ENCODE measurements at places on chromosomes 7 and 10. TPM values are rescaled to one million over a fixed set of nuclear protein-coding genes. Genes with fewer than 3 reads are reported as not detected.
A peak's percentile ranks its signal among the peaks of the same experiment; 100 is the strongest.

Gene PNLIPRP2
- not detected for total RNA-seq

DNA sequence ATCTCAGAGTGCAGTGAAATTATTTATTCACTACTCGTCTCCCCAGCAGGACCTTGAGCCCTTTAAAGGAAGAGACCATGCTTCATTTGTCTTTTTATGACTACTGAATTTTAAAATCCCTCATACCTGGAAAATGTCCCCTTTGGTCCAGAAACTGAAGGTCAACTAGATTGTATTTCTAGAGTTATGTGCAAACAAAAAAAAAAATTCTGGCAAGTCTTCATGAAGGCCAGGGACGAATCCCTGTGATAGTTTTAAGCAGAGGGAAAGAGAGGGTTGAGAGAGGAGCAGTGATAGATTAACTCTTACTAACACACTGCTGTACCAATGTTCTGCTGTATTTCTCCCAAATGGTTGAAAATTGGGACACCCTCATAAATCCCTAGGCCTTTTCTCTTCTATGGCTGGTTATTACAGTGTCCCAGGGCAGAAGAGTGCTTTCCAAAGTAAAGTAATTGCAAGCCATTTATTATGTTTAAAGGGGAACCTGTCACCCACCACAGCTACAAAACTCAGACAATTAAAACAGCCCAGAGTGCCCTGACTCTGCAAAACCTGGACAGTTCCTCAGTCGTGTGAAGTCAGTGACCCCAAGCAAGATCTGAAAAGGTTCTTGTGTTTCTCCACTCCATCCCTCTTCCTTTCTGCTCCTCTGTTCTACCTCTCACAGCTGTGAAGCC is 182.8 kb upstream of the AOAH start:
- DNase-seq: no peak

DNA sequence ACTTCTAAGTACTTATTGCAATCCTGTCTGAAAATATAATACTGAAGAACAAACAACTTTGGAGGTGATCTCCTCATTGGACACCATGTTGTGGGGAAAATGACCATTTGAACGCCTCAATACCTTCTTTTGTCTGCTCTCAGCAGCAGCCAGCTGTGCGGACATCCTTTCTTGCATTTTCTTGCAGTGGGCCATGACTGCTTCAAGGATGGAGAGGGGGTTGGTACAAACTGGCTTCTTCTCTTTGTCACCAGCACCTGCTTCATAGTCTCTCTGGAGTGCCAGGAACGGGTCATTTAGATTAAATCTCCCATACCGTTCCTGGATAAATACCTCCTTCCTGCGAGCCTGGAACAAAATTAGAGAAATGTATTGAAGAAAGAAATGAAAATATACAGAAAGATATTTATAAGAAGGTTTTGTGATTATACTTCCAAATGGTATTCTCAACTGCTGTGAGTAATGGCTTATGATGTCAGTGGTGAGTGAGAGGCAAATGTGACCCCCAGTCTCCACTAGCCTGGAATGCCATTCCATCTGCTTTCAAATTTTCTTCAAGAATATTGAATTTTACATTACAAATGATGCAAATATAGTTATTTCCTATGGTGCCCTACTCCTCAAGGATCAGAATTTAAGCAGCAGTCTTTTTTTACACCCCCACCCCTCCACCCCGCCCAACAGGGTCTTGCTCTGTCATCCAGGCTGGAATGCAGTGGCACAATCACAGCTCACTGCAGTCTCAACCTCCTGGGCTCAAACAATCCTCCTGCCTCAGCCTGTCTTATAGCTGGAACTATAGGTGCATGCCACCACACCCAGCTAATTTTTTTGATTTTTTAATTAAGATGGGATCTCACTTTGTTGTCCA is 62.4 kb downstream of the CTTNBP2 start:
- no peak for DNase-seq

DNA sequence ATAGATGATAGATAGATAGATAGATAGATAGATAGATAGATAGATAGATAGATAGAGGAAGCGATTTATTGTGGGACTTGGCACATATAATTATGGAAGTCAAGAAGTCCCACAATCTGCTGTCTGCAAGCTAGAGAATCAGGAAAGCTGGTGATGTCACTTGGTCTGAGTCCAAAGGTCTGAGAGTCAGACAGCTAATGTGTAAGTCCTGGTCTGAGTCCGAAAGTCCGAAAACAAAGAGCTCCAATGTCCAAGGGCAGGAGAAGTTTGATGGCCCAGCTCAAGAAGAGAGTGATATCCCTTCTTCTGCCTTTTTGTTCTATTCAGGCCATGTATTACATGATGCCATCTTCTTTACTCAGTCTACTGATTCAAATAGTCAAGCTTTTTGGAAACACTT is 53.8 kb upstream of the TCF7L2 start:
- DNase-seq: no peak

Gene HKDC1
- total RNA-seq: 0.09 TPM

- peak; percentile 55 for DNase-seq
Observed at GRCh38 chr10:78194539-78195402, 161.1 kb downstream of the RPS24 start.

- no peak for DNase-seq
Observed at GRCh38 chr10:123425680-123426079, 240.5 kb upstream of the GPR26 start.

DNA sequence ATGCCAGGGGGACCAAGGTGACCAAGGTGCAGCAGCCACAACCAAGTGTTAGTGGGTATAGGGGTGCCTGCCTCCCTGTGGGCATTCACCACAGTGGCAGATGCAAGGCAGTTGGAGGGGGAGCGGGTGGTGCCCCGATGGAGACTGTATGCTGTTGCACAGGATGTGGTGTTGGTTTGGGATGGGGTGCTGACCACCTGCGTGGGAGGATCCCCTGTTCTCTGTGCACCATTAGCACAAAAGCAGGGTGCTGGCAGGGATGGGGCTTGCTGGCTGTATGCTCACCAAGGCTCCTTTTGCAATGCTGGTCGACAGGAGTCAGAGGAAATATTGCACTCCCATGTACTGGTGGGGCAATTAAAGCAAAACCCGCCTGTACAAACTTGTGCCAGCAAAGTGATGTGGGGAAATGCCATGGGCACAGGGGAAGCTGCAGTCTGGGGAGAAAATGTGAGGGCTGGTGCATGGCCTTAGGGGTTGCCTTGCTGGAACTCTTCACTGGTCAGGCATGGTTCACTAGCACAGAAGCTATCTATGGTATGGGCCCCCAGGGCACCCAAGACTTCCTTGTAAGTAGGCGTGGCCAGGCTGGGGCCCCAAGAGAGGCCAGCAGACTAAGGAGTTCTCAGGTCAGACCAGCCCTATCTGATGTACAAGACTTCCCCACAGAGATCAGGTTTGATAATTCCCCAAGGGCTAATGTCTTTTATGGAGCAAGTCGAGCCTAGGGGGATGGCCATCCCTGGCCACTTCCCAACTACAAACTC is 51.9 kb upstream of the GNAT3 start:
- peak; percentile 69 for DNase-seq

Gene GPC2
- total RNA-seq: 1.2 TPM

- DNase-seq: no peak
Observed at GRCh38 chr10:83691791-83692596, 447.3 kb upstream of the GHITM start.

DNA sequence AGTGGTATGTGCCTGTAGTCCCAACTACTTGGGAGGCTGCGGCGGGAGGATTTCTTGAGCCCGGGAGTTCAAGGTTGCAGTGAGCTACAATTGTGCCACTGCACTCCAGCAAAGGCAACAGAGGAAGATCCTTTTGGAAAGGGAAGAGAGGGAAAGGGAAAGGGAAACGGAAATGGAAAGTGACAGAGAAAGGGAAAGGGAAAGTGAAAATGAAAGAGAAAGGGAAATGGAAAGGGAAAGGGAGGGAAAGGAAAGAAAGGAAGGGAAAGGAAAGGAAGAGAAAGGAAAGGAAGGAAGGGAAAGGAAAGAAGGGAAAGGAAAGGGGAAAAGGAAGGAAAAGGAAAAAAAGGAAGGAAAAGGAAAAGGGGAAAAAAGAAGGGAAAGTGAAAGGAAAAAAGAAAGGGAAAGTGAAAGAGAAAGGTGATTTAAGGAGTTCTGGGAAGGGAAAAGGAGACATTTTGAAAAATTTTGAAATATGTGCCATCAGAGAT is 2.3 kb upstream of the ZC3HAV1 start:
- DNase-seq: no peak

DNA sequence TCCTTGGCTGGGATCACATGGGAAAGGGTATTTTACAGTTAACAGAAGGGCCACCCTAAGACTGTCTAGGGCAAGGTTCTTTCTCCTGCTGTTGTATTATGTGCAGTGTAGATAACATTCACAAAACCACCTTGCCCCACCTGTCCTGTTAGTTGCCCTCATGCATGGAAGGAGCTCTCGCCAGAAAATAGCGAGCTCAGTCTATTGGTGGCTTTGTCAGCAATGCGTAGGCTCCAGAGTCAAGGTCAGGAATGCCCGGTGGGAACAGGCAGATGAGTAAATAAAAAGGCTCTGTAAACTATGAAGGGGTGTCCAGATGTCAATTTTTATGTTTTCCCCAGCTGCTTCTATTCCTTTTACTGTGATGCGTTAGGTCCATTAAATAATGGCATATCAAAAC is 107.1 kb upstream of the WDR11 start:
- no peak for DNase-seq

Gene STEAP1B
- 2.5 TPM for total RNA-seq

GRCh38 chr10:114917927-114918672 is 19.9 kb upstream of the TRUB1 start:
- no peak for DNase-seq

- no peak for DNase-seq
Observed at GRCh38 chr10:50312464-50313437, 61.4 kb upstream of the ASAH2 start.

Gene ARF5
- 90.2 TPM for total RNA-seq

- no peak for DNase-seq
Observed at GRCh38 chr7:4747746-4748145, 27.7 kb upstream of the AP5Z1 start.

Gene CPEB3
- 3.1 TPM for total RNA-seq

- no peak for DNase-seq
Observed at GRCh38 chr10:109862041-109862440, 61.3 kb downstream of the XPNPEP1 start.

DNA sequence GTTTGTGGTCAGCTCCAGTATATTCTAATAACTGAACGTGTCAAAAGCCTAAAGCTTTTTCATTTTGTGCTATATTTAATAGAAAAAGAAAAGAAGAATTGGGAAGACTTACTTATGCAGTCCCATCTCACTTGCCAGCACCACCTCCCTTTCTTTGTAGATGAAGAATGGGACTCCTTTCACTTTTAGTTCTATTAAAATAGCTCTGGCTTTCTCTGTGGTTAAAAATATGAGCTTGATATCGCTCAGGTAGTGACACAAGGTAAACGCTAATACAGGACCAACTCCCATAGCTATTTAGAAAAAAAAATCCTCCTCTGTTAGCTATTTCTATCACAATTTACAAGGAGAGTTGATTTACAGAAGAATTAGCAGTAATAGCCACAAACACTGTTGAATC is 176.8 kb downstream of the PDE1C start:
- no peak for DNase-seq

DNA sequence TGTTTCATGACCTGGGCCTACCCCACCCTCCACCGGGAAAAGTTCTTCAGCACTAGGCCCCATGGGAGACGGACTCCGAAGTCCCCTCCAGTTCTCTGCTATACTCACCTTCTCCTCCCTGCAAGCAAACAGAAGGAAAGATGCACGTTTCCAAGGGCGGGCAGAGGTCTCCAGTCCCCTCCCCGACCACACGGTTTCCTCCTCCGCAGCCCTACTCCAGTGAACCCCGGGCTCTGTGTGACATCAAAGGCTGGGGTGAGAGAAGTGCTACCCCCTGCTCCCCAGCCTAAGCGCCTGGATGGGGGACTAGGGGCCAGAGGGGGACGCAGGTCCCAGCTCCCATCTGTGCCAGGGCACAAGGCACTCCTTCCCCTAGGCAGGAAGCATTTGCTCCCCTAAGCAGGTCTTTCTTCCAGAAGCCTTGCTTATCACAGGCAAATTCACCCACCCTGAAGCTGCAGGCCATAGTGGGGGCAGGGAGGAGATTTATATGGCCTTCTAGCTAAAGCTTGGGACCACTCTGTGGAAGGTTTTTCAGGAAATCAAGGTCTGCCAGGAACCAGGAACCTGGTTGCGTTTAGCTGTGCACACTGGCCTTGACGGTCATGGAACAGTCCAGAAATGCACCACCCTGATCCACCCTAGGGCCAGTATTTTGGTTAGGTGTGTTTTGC is 52.8 kb downstream of the ASB13 start:
- no peak for DNase-seq

- DNase-seq: peak; percentile 83
Observed at GRCh38 chr7:16753932-16754855, 639 bp downstream of the TSPAN13 start.

Gene CCT6A
- 75.9 TPM for total RNA-seq

Gene ANKRD7
- 0.48 TPM for total RNA-seq

Gene SSBP1
- total RNA-seq: 69.4 TPM

GRCh38 chr10:23538968-23539367 is 100.1 kb downstream of the OTUD1 start:
- no peak for DNase-seq

Gene PRSS37
- total RNA-seq: not detected

Gene GNAT3
- total RNA-seq: not detected

DNA sequence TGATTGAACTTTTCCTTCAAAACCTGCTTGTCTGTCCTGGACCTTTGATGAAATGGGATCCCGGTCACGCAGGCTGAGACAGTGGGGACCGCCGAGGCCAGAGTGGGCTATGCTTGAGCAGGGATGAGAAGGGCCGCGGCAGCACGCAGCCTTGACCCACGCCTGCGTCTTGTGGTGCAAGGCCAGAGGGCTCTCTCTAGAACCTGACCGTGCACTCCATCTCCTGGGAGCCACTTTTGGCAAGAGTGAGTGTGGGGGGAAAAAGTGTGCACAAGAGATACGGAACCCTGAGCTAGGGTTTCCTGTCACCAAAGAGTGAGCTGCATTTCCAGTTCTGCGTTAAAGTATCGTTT is 42.4 kb downstream of the WIPI2 start:
- DNase-seq: no peak

GRCh38 chr7:106358103-106358663 is 73.4 kb upstream of the NAMPT start:
- DNase-seq: no peak

DNA sequence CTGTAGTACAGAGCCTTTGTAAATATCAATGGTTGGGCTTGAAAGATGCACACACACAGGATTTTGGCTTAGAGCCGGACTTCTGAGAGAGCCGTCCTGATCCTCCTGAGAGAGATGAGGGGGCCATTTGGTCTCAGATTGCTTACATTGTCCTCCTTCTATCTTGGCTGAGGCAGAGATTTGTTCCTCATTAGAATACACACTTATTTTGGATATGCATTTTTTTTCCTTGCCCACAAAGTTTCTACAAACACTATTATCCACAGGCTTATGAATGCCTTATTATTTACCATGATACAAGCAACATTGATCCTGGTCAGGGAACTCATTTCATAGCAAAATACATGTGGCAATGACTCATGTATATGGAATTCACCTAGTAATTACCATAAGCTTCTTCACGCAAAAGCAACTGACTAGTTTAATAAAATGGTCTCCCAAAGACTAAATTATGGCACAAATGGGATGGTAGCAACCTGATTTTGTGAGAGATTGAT is 175.3 kb downstream of the MDFIC start:
- no peak for DNase-seq

GRCh38 chr7:63925626-63926460 is 72.8 kb upstream of the ZNF722 start:
- DNase-seq: peak; percentile 97

All from posterior vena cava (tissue), 2 donors.